Activated naive CD4-positive, alpha-beta T cell treated with anti-CD3 and anti-CD28 coated beads for 36 hours (primary cell): ENCODE measurements at places on chromosomes 6 and 20.

DNA sequence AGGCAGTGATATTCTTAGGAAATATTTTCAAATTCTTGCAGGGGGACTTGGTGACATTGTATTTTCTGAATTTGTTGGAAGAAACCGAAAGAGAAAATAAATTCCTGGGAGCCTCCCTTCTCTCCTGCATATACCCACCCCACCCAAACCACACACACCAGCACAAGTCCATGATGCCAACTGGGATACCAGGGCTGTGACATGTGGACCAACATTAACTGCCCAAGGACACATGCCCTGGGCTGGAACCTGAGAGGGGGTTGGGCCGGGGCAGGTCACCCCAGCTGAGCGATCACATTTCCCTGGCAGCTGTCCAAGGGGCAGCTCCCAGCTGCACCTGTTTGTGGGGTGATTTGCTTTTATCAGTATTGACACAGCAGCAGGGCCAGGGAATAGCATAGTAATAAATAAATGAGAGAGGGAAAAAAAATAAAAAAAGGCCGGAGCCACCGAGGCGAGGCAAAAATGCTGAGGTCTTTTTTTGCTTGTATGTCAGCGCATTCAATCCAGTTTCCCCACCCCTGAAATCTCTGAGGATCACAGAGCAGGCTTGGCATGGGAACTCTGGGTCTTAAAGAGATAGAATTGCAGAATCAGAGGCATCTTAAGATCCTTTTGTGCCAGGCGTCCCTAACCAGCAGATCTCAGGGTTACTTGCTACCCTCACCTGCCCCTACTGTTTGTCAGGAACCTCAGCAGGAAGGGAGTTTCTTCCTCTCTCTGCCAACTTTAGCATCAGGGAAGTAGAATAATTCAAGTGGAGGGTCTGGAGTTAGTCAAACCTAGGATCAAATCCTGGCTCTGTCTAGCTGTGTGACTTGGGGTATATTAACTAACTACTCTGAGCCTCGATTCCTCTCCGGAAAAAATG lies 66.5 kb upstream of the PIM1 start:
- peak; percentile 26 for DNase-seq

DNA sequence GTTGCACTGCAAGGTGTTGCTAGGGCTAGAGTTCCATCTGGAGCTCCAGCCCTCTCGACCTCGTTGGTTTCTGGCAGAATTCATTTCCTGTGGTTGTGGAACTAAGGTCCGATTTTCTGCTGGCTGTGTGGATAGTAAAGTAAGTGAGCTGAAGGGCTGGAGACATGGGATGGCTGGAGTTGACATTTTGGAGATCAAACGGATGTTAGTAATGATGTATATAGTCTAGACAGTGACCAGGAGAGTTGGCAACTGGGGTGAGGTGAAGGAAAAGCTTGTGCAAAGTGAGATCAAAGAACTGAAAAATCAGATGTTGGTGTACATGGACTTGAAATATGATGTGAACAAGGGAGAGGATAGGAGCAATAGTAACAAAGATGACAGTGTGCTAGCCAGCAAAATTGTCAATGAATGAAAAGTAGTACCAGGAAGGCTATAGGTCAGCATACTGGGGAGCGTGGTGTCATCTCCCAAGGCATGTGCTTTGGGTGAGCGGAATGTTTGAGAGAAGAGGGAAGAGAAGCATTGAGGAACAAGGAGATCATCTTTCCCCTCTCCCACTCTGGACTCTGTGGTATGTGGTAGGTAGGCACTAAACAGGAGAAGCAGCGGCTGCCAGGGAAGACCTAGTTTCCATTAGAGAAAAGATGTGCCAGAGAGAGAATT lies 7.8 kb downstream of the QRSL1 start:
- DNase-seq: no peak

DNA sequence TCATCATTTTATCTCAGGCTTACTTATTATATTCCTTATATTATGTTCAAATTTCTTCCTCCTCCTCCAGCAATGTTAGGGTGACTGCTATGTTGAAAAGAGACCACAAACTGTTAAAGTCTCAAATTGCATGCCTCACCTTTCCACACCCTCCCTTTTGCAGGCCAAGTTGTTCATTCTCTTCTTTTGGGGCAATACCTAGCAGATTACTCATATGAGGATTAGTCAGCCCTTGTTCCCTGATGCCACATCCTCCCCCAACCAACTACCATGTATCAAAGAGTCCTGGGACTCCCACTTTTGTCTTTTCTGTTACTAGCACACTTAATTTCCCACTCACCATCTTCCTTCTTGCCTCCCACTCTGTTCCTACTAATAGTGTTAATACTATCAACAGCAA lies 434.7 kb downstream of the BCKDHB start:
- DNase-seq: peak; percentile 14

- no peak for DNase-seq
Measured at GRCh38 chr6:125867483-125867942, 76.8 kb downstream of the NCOA7 start.

GRCh38 chr6:151240791-151241642 lies 1.2 kb downstream of the AKAP12 start:
- peak; percentile 6 for DNase-seq

GRCh38 chr6:46949632-46950280 lies 28.0 kb upstream of the ADGRF5 start:
- no peak for DNase-seq

GRCh38 chr6:18171871-18172270 lies 16.6 kb downstream of the KDM1B start:
- DNase-seq: no peak

DNA sequence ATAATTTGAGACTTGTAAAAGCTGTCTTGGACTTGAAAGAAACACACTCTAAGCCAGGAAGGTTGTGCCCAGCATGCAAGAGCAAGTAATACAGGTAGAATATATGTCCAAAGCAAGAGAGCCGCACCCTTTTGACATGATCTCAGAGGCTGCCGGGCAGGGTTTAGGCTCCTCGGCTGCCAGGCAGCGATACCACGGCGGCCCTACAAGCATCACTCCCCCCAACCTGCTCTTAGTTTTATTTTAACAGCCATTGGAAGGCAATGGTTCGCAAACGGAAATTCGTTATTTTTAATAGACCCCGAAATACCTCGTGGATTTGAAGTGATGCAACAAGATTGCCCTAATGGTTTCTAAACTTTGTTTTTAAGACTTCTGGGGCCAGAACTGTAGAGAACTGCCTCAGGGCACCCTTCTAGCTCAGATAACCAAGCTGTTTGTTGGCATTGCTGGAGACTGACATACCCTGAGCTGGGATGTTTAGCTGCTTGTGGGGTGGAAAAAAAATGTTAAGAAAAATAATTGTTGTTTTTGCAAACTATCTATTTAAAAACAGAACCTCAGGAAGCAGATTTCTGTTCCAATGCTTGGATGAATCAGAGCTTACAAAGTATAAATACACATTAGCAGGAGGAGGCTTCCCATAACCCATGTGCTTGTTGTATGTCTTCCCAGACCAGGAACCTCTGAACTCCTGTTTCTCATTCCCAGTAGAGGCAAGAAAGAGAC lies 39.0 kb downstream of the JAG1 start:
- no peak for DNase-seq

DNA sequence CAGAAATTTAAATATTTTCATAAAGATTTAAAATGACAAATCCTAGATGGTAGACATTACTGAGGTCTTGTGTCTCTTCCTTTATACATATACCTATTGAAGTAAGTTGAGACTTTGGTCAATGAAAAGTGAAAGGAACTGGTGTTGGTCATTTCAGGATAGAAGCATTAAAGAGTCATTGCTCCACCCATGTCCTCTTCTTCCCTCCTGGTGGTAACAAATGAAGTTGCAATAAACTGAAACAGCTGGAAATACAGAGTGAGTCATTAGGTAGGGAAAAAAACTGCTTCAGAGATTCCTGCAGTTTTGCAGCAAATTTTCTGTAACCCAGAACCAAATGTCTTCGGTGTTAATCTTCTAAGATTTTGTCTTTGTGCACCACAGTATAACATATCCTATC lies 448.0 kb downstream of the EYS start:
- no peak for DNase-seq

GRCh38 chr6:145906144-145906543 lies 58.0 kb downstream of the SHPRH start:
- DNase-seq: no peak

GRCh38 chr6:53930330-53930729 lies 135.5 kb downstream of the LRRC1 start:
- DNase-seq: no peak

DNA sequence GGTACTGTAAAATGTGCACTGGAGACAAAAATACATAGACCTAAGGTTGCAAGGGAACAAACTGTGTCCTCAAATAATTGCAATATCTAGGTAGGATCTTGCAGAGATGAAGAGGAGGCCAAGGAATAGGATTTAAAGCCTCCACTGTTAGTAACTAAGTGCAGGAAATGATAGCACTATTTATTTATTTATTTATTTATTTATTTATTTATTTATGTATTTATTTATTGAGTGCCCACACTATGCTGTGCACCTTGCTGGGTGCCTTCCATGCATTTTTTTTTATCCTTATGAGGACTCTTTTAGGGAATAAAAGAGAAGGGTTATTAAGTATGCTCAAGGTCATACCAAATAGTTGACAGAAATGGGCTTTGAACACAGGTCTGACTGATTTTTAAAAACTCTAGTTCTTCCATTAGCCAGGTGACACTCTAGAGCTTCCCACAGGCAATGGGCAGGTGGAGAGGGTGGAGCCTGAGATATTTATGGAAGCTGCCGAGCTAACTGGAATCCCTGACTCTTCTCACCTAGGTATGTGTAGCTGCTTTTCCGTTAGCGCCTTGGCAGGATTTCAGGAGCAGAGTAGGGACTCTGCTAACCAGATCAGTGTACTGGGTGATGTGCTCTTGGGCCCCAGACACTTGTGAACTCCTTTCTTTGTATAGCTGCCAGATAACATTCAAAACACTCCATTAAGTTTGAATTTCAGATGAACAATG lies 12.8 kb upstream of the NUP153 start:
- DNase-seq: no peak

DNA sequence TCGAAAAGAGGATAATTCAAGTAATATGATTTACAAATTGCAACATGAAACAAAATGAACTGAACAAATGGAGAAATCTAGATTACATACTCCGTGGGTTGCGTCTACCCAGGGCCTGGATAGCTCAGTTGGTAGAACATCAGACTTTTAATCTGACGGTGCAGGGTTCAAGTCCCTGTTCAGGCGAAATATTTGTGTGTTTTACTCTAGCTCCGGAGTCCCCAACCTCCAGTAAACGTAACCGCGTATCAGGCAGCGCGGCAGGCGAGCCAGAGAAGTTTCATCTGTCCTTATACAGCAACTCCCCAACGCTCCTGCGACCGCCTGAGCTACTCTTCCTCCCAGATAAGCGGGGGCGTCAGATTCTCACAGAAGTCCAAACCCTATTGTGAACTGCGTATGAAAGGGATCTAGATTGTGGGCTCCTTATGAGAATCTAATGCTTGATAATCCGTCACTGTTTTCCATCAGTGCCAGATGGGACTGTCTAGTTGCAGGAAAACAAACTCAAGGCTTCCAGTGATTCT lies 176.1 kb downstream of the TRIM27 start:
- no peak for DNase-seq

- peak; percentile 59 for DNase-seq
Measured at GRCh38 chr6:157535340-157536222, 154.6 kb downstream of the ZDHHC14 start.

GRCh38 chr20:53838311-53838868 lies 232.0 kb downstream of the BCAS1 start:
- no peak for DNase-seq

GRCh38 chr20:36613974-36614373 lies 8.4 kb downstream of the RAB5IF start:
- DNase-seq: no peak

DNA sequence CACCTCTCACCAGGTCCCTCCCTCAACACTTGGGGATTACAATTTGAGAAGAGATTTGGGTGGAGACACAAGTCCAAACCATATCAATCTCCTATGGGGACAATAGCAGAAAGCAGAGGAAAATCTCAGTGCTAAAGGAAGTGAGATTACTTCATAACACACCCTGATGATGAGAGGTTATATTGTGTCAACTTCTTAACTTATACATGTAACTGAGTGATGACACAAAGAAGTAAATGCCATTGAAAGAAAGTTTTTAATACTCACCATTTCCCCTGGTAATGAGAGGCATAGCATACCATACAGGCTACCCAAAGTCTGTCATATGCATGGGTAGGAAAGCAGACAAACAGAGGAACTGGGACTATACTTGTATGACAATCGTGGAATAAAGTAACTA lies 137.2 kb downstream of the MMUT start:
- DNase-seq: no peak

DNA sequence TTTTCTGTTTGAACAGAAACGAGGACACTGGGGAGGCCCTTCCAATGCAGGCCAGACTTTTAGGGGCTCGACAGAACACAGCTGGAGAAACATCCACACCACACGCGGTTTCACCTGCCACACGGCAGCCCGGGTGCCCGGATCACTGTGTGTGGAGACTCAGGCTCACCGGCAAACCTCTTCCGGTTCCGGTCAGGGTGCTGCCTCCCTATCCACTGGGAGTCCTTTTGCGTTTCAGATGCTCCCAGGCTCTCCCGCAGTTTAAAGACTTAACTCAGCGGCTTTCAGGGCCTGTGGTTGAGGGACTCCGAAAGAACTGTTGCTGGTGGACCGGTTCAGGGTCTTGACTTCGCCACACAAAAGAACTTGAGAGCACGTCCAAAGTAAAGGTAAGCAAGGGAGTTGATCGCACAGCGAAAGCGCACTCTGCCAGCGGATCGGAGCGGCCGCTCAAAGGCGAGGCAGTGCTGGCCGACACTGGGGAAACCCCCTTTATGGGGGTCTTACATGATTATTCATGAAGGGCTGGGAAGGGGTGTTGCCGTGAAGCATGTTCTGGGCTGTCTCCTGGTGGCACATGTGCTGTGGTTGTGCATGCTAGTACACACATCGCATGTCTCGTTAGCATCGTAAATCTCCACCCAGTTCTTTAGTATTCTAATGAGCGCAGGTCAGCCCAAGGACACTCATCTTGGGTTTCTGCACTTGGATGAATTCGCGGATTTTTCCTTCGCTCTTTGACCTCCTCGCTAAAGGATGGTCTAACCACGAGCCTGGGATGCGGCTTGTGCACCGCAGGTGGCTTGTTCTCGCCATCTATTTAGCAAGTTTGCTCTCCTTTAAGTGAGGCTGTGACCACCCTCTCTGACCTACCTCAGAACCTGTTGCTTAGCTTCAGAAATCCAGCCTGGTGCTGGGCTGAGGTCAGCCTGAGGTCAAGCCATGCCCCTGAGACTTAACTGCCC lies 180.3 kb downstream of the CDH26 start:
- peak; percentile 40 for DNase-seq

- DNase-seq: no peak
Measured at GRCh38 chr6:145368075-145368474, 367.2 kb downstream of the EPM2A start.

DNA sequence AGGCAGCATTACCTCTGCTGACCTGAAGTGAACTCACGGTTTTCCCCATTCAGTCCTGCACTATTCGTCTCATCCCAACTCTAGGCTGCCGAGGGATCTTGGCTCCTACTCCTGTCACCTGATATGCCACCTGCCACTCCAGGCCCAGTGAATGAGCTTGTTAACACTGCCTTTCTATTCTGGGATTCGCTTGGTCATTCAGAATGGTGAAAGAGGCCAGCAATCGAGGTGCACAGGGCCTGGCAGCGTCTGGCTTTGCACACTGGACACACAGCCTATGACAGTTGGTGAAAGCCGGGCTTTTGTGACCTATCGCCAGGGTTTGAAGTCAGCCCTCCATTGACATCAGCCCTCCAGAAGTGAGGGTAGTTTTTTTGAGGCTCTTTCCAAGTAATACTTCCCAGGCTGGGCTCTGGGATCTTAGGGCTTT lies 59.3 kb upstream of the MYL9 start:
- no peak for DNase-seq

GRCh38 chr6:110348961-110349690 lies 9.0 kb downstream of the METTL24 start:
- DNase-seq: no peak
